ENCODE measurements at places on chromosomes 4 and X.

DNA sequence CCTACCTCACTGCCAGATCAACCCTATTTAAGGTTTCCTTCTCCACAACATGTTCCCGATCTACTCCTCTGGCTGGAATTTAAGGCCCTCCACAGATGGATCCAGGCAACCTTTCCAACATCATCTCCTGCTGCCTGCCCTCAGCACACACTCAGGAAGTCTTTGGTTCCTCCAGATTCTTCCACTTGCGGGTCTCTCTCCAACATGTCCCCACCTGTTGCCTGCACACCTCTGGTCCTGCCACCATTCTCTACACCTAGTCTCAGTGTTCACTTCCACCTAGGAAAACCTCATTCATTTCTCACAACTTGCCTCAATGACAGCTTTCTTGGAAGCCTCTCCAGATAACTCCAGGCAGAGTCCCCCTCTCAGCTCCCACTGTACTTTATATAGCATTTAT, 80.1 kb downstream of the RTL5 start:
- DNase-seq = no peak

GRCh38 chr4:148016063-148016637, 284.3 kb downstream of the ARHGAP10 start:
- DNase-seq = no peak

DNA sequence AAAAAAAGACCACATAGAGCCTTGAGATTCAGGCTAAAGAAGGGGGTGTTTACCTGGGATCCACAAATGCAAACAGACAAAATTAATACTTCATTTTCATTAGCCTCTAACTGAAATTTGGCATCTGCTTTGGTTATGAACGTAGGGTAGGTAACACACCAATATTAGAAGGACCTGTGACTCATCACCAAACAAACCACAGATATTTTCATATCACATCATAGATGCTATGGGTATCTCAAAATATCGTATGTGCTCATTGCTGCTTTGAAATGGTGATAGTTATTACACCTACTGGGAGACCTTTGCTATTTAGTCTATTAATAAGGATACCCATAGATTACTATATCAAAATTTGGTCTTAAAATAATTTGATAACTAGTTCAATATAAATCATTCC, 180.6 kb upstream of the MAP3K15 start:
- no peak for DNase-seq

- DNase-seq = no peak
Measured at GRCh38 chr4:112075129-112075753, 70.0 kb upstream of the FAM241A start.

DNA sequence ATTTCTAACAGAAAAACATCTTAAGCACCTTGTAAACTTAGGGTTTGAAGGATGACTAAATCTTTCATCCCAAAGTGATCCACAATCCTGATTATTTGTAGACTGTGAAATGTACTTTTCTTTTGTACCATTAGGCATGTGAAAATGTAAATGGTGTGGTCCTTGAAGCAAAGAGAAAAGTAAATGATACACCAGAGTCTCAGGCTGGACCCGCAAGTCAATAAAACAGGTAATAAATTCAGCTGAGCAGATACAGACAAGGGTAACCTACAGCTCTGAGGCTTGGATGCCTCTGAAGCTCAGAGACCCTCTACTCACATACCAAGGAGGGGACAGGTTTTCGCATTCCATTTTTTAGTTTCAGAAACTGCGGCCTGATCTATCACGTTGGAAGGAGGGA, 2.8 kb upstream of the LAP3 start:
- no peak for DNase-seq
